ENCODE measurements at places on chromosomes 1 and 21. TPM values are rescaled to one million over a fixed set of nuclear protein-coding genes. Genes with fewer than 3 reads are reported as not detected.

DNA sequence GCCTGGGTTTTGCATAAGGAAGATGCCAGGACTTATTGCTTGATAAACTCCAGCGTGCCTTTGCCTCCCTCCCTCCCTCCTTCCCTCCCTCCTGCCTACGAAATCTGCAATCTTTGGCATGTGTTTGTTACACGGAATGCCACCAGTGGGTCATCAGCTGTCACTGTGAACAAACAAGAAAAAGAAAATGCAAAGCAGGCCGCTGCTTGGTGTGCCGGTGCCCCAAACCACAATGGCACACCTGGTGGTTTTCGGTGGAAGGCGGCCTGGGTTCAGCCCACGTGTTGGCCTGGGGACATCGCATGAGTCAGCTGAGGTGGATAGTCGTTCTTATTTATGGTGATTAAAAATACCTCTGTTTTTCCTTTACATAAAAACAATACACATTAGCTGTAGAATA, 16.3 kb upstream of the IFNLR1 start:
- no peaks in the 10 kb centered on the region for H3K27me3 ChIP-seq
- no peak for DNase-seq
- no peaks in the 10 kb centered on the region for H3K36me3 ChIP-seq

KLHDC7A gene
- not detected for total RNA-seq

ZNF697 gene
- total RNA-seq: 0.17 TPM

DNA sequence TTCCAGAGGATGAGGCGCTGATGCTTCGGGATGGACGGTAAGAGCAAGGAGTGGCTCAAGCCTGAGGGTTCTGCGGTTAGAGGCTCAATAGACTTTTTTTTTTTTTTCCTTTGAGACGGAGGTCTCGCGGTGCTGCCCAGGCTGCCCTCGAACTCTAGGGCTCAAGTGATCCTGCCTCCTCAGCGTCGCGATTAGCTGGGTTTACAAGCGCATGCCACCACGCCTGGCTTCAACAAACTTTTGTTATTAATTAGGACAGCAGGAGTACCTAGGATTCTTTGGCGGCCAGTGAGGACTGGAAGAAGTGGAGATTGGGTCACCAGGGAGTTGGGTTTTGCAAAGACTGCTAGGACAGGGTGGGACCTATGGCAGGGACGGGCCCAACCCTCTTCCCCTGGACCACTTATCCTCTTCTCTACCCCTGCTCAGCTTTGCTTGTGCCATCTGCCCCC, 587 bp downstream of the SCNM1 start:
- H3K4me3 ChIP-seq: peak overlapping the region; percentile 94
- H3K27ac ChIP-seq: peak overlapping the region; percentile 85
- peaks cover 42% of the 10 kb centered on the region for H3K4me1 ChIP-seq
- peaks cover 18% of the 10 kb centered on the region for H3K36me3 ChIP-seq
- DNase-seq: no peak

DNA sequence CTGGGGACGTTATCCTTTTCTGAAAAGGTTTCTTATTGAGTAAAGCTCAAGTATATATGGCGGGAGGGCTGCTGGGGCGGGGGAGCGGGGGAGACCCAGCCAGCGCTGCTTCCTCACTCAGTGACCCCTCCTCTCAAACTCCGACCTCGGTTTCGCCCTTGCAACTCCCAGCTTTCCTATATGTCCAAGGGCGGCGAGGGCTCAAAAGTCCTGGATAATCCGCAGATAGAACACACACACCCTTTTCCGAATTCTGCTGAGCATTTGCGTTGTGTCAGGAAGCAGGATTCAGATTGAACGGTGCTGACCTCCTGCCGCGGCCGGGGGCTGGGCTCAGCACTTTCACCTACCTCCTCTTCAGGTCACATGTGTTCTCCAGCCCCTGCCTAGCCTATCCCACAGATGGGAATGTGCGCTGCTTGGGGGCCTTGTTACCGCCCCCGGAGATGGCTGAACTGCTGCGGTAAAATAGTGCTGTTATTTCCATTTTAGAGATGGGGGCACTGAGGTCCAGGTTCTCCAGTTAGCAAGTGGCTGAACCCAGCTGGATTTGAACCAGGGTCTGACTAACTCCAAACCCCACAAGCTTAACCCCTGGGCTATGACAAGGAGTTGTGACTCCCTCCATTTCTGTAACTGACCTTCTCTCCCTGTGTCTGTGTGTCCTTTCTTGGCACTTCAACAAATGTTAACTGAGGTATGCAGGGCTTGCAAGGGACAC, 795 bp upstream of the AHDC1 start:
- H3K27ac ChIP-seq: no peak overlapping the region
- H3K4me1 ChIP-seq: peaks cover 40% of the 10 kb centered on the region
- no peaks in the 10 kb centered on the region for H3K27me3 ChIP-seq
- DNase-seq: no peak
- H3K36me3 ChIP-seq: no peaks in the 10 kb centered on the region

DNA sequence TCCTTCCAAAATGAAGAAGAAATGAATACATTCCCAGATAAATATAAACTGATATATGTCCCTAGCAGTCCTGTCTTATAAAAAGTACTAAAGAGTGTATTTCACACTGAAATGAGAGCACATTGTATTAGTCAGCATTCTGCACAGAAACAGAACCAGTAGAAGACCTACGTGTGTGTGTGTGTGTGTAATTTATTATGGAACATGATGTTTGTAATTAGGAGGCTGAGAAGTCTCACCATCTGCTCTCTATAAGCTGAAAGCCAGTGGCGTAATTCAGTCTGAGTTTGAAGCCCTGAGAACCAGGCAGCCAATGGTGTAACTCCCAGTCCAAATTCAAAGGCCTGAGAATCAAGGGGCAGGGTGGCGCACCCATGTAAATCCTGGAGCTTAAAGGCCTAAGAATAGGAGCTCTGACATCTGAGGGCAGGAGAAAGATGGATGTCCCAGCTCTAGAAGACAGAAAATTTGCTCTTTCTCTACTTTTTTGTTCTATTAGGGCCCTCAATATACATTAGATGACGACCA, 146.5 kb upstream of the LYPLAL1 start:
- H3K36me3 ChIP-seq: no peaks in the 10 kb centered on the region
- H3K4me3 ChIP-seq: no peak overlapping the region
- H3K27ac ChIP-seq: no peak overlapping the region

LGR6 gene
- total RNA-seq: 5.8 TPM

CLDN19 gene
- not detected for total RNA-seq

GRCh38 chr1:95098196-95098595, 19.0 kb upstream of the TLCD4 start:
- H3K36me3 ChIP-seq: no peaks in the 10 kb centered on the region
- H3K27me3 ChIP-seq: peaks cover 14% of the 10 kb centered on the region
- DNase-seq: no peak
- H3K4me3 ChIP-seq: no peak overlapping the region
- no peaks in the 10 kb centered on the region for H3K4me1 ChIP-seq

EPB41 gene
- 60.5 TPM for total RNA-seq

RNF186 gene
- total RNA-seq: not detected

DNA sequence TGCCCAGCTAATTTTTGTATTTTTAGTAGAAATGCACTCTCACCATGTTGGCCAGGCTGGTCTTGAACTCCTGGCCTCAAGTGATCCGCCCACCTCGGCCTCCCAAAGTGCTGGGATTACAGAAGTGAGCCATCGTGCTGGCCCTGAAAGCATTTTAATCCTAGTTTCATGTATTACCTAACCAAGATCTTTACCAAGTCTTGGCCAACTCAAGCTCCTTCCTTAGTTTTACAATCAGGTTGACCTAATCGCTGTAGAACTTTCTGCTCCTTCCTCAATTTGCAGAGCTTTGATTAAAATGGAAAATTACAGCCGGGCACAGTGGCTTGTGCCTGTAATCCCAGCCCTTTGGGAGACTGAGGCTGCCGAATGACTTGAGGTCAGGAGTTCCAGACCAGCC, 3.2 kb upstream of the TMEM63A start:
- no peak overlapping the region for H3K27ac ChIP-seq
- H3K27me3 ChIP-seq: no peaks in the 10 kb centered on the region
- no peaks in the 10 kb centered on the region for H3K36me3 ChIP-seq
- no peak overlapping the region for H3K4me3 ChIP-seq
- peaks cover 15% of the 10 kb centered on the region for H3K4me1 ChIP-seq
- no peak for DNase-seq

GRCh38 chr1:24311234-24311633, 7.9 kb upstream of the GRHL3 start:
- no peaks in the 10 kb centered on the region for H3K4me1 ChIP-seq
- H3K4me3 ChIP-seq: no peak overlapping the region
- H3K27ac ChIP-seq: no peak overlapping the region
- peaks cover 34% of the 10 kb centered on the region for H3K27me3 ChIP-seq
- DNase-seq: no peak
- H3K36me3 ChIP-seq: no peaks in the 10 kb centered on the region

- no peak overlapping the region for H3K27ac ChIP-seq
- H3K36me3 ChIP-seq: peaks cover 9% of the 10 kb centered on the region
- no peaks in the 10 kb centered on the region for H3K4me1 ChIP-seq
- H3K27me3 ChIP-seq: no peaks in the 10 kb centered on the region
- DNase-seq: no peak
Measured at GRCh38 chr1:189027512-189027911, 1450.2 kb downstream of the BRINP3 start.

LRRC53 gene
- total RNA-seq: not detected

SYDE2 gene
- not detected for total RNA-seq

CSF1 gene
- 24.1 TPM for total RNA-seq

ALPL gene
- not detected for total RNA-seq

- DNase-seq: no peak
- H3K4me3 ChIP-seq: no peak overlapping the region
- no peaks in the 10 kb centered on the region for H3K4me1 ChIP-seq
- peaks cover 30% of the 10 kb centered on the region for H3K27me3 ChIP-seq
Measured at GRCh38 chr1:223425550-223425949, 32.3 kb downstream of the CCDC185 start.

TEDDM1 gene
- not detected for total RNA-seq

GRCh38 chr1:89908672-89909436, 86.1 kb upstream of the ZNF326 start:
- H3K4me3 ChIP-seq: peak overlapping the region; percentile 14
- peaks cover 52% of the 10 kb centered on the region for H3K4me1 ChIP-seq
- DNase-seq: no peak
- no peaks in the 10 kb centered on the region for H3K27me3 ChIP-seq
- H3K27ac ChIP-seq: peak overlapping the region; percentile 77

GRCh38 chr1:203320591-203321272, 15.4 kb downstream of the BTG2 start:
- H3K4me3 ChIP-seq: peak overlapping the region; percentile 63
- H3K4me1 ChIP-seq: peaks cover 81% of the 10 kb centered on the region
- peak overlapping the region; percentile 90 for H3K27ac ChIP-seq
- DNase-seq: no peak
- no peaks in the 10 kb centered on the region for H3K27me3 ChIP-seq
- H3K36me3 ChIP-seq: no peaks in the 10 kb centered on the region
